ENCODE measurements at places on chromosomes 2 and 18. TPM values are rescaled to one million over a fixed set of nuclear protein-coding genes. Genes with fewer than 3 reads are reported as not detected.

DNA sequence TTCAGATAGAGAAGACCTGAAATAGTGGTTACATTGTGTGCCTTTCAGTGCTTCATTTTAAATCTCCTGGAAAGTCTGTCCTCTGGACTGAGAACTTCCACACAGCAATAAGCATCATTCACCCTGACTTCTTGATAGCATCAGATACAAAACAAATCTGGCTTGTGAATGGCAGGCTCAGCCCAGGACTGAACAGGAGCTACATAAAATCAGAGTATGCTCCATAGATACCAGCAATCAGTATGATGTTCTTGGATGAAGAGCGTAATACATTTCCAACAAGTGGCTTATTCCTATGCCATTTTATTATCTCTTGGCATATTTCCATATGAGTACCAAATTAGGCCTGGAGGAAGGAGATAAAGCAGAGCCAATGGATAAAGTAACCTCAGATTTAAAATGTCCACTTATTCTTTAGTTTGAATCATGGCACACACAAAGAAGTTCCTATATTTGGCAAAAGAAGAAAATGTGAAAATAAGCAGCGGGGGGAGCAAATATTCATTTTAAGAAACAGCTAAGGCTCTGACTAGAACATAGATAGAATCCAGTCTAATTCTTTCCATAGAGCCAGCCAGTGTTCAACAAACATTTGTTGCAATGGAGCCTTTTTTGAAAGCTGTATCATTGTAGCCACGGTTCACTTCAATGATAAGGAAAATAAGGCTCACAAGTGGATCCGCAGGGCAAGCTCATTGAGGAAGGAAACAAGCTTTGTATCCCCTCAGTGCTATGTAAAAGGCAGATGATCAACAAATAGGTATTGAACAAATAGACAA lies 230.8 kb upstream of the CHAC2 start:
- no peak for DNase-seq

- DNase-seq: no peak
Observed at GRCh38 chr2:230225486-230225885, at the start of gene SP140. TSS of gene SP140 (plus strand) at chr2:230225736. CDS start at chr2:230225845, 109 bp downstream.

DNA sequence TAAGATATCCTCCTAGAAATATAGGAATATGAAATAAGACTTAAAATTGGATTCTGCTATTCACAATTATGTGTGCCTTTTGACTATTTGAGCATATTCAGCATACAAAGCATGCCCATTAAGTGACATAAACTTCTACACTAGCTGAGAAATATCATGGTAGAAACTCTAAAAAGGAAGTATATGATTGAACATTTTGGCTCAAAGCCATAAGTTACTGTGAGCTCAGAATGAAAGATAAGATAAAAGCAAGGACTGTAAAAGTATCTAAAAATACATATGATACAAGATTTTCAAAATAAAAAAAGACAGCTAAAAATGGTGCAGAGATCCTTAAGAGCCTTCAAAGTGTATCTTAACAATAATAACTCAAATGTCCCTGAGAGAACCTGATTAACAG lies 340.5 kb upstream of the SLC39A10 start:
- DNase-seq: no peak

- no peak for DNase-seq
Observed at GRCh38 chr2:43080571-43081021, 145.8 kb downstream of the ZFP36L2 start.

DNA sequence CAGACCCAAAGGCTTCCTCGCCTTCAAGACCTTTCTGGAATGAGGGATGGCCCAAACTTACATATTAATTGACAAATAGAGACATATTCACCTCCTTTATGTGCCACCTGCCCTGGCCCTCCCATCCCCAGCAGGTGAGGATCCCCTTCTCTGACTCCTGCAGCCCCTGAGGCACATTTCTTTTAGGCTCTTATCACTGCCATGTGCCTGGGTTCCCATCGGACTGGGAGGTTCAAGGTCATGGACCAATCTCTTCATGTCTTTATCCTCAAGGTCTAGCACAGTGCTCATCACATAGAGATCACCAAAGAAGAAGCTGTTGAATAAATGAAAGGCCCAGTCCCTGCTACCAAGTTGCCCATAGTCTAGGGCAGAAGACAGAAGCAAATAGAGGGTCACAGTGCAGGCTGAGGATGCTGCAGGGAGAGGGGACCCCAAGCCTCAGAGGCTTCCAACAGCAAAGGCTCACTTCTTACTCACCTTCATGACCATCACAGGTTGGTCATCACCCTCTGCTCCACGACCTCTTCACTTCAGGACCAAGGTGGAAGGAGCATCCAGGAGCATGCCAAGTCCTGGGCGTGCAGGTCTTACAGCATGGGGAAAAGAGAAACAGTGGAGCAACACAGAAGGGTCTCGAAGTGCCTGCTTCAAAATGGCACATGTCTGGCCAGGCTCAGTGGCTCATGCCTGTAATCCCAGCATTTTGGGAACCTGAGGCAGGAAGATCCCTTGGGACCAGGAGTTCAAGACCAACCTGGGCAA lies 193.9 kb downstream of the SMAD2 start:
- no peak for DNase-seq

- no peak for DNase-seq
Observed at GRCh38 chr2:120452945-120453634, 107.2 kb downstream of the INHBB start.

DNA sequence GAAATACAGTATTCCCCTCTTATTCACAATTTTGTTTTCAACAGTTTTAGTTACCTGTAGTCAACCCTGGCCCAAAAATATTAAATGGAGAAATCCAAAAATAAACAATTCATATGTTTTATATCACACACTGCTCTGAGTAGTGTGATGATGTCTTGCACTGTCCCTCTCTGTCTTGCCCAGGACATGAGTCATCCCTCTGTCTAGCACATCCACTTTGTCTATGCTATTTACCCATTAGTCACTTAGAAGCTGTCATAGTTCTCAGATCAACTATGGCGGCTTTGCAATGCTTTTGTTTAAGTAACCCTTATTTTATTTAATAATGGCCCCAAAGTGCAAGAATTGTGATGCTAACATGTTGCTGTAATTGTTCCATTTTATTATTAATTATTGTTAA lies 380.6 kb upstream of the REG3G start:
- no peak for DNase-seq

DNA sequence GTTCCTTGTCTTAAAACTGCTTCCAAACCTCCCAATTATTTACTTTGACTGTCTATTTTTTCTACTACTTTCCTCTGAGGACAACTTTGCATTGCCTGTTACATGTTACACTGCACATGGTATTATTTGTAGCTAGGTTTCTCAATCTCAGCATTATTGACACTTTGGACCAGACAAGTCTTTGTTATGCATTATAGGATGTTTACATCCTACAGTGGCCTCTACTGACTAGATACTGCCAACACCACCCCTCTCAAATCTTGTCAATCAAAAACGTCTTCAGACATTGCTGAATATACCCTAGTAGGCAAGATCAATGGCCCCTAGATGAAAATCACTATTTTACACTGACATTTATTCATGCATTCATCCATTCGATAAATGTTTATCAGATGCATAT lies 129.6 kb upstream of the DNAJC10 start:
- DNase-seq: no peak

- no peak for DNase-seq
Observed at GRCh38 chr18:2879889-2880288, 33.1 kb downstream of the EMILIN2 start.

- DNase-seq: peak; percentile 49
Observed at GRCh38 chr2:11406958-11407381, 59.0 kb downstream of the E2F6 start.

DNA sequence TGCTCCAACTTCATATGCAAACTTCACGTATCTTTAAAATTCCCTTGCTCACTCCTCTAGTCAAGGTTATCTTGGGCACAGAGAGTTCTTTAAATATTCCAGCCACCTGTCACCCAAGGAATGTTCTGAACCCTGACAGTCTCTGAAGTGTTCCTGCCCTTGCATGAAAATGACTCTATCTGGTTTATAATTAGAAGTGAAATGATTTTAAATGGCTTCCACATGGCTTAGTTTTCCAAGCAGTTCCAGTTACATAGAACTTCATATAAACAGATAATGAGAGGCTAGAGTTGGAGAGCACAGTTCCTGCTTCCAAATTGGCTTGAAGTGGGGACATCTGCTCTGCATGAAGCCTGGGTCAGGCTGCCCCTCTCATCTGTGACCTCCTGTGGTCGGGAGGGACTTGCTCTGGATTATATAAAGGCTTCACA lies 81.9 kb downstream of the SLC4A3 start:
- DNase-seq: no peak

- DNase-seq: no peak
Observed at GRCh38 chr2:120255986-120256650, 3.5 kb downstream of the RALB start.

- no peak for DNase-seq
Observed at GRCh38 chr2:65021709-65022108, 32.5 kb downstream of the SLC1A4 start.

KCNIP3 gene
- 1.1 TPM for total RNA-seq

SANBR gene
- total RNA-seq: 3.3 TPM

G6PC2 gene
- not detected for total RNA-seq

CROCC2 gene
- not detected for total RNA-seq

CDCA7 gene
- total RNA-seq: 55.4 TPM

SPEG gene
- total RNA-seq: 6.7 TPM

CFAP210 gene
- total RNA-seq: not detected
